Stimulated activated CD4-positive, alpha-beta T cell treated with anti-CD3 and anti-CD28 coated beads, Interleukin-1b, Interleukin-23, amount 100 ng/mL, for 24 hours (primary cell): ENCODE measurements at places on chromosomes 6 and 20.

DNA sequence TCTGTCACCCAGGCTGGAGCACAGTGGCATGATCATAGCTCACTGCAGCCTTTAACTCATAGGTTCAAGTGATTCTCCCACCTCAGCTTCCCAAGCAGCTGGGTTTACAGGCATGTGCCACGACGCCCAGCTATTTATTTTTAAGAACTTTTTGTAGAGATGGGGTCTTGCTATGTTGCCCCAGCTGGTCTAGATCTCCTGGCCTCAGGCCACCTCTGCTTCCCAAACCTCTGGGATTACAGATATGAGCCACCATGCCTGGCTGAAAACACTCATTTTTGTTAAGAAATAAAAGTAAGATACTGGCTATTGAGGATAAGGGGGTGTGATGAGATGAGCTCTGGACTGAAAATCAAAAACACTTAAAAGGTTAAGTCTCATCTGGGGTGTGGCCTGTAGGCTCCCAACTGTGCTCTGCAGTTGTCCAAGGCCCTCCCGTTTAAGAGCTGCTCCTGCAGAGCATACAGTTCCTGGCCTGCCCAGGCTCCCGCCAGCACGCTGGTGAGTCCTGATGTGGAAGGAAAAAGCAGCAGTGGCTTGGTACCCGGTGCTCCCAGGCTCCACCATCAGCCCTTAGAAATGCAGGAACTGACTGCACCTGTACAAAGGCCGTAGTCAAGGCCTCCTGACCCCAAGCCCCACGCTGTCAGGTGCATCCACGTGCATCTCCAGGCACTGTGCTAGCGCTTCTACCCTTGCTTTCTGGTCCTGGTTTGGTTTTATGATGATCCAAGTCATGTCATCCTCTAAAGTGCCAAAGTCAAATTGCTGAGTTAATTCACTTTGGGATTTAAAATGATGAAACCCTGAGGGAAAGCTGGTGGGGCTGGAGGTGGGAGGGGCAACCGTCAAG, 111.5 kb downstream of the TMEM242 start:
- no peak for DNase-seq

DNA sequence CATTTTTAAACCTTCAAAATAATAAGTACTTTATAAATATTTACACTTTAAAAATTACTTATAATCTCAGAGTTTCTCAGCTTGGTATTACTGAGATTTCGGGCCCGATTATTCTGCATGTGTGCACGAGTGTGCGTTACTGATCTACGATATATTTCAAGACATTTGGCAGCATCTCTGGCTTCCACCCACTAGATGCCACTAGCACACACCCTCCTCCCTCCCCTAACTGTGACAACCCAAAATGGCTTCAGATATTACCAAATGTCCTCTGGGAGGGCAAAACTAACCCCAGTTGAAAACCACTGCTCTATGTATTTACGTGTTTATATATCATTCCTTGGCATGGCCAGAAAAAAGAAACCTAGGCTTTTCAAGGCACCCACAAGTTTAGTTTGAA, 95.9 kb downstream of the FYN start:
- no peak for DNase-seq

GRCh38 chr6:50278663-50279062, 228.9 kb upstream of the DEFB112 start:
- no peak for DNase-seq

DNA sequence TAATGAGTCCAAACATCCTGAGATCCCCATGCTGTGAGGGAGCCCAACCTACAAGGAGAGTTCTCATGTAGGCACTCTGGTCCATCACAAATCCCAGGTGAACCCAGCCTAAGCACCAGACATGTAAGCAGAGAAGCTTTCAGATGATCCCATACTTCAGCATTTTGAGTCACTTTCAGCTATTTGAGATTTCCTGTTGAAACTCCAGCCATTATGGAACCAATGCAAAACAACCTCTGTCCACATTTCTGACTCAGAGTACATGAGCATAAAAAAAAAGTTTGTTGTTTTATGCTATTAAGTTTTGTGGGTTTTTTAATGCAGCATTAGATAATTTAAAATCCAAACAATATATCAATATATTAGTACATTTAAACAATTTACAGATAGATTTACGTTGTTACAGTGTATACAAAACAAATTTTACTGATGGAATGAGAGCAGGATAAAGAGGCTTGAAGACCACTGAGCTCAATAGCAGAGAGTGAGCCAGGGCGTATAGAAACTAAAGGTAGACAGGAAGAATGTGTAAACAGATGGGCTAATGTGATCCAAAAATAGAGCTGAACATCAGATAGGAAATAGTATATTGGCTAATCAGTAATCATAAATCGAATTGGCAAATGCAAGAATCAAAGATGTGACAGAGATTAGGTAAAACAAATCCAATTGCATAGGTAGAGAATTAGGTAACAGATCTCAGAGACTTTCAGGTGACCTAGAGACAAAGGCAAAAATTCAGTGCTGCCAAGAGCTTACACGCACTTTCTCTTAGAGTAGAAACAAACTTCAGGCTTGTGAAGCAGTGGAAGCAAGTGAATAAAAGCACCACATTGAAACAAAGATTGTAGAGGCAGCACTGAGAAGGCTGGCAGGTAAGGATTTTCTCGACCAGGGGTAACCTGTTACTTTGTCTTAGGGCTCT, 36.2 kb upstream of the PLCB1 start:
- DNase-seq, result no peak

DNA sequence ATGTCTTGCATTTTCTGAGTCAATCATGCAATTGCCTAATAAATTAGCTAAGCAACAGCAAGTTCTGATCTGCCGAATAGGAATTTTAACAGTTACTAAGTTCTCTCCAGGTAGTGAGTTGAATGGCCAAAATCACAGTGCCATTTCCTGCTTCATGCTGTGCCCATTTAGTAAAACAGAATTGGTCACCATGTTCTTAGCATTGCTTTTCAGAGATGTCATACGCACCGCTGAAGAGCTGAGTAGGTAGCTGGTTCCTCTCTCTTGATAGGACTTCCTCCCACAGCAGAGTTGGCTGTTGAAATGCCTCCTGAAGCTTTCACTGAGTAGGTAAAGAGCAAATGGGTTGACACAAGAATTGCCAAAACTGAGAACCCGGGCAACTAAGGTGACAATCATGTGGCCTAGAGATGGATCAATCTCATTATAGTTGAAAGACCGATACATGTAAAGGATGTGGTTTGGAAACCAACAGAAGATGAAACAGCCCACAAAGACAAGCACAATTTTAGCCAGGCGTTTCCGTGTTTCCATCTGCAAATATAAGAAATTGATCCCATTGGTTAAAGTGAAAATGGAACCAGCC, 57.1 kb upstream of the GJE1 start:
- DNase-seq, result no peak

DNA sequence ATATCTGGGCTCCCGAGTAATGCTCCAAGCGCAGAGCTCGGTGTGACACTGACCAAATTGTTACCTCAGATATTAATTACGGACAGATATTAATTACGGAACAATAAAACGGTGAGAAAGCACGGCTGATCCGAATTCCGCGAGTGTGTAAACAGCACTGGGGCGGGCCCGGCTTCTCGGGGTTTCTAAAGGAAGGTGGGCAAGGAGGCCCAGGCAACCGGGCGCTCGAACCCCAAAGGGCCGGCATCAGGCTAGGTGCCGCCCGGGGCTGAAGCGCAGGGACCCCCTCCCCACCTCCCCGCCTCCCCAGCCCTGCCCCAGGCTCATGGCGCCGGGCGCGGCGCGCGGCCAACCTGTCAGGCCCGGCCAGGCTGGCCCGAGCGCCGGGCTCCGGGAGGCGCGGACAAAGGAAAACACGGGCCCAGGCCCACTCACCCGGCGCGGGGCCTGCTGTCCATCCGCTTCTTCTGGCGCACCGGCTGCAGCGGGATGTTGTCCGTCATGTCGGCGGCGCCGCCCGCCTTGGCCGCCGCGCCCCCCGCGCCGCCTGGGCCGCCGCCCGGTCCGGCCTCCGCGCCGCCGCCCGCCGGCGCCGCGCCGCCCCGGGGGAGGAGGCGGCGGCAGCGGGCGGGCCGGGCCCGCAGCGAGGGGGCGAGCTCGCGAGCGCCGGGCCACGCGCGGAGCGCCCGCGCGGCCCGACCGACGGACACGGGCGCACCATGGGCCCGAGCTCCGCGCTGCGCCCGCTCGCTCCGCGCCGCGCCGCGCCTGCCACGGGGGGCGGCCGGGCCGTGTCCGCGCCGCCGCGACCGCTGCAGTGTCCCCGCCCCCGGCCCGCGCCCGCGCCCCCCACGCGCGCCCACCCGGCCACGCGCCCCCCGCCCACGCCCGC, at the start of gene ATP9A:
TSS of gene ATP9A (minus strand) at position 524 of the 892 bp plus-strand sequence. CDS start at position 503, 21 bp downstream.
- DNase-seq, result no peak

- no peak for DNase-seq
Observed at GRCh38 chr20:49980140-49981008, 2.4 kb upstream of the SNAI1 start.

GRCh38 chr6:51116723-51117122, 298.1 kb downstream of the TFAP2B start:
- DNase-seq, result no peak

- no peak for DNase-seq
Observed at GRCh38 chr6:82178077-82178758, 69.3 kb downstream of the IBTK start.

GRCh38 chr6:91626911-91627310, 1040.0 kb upstream of the MAP3K7 start:
- DNase-seq, result no peak

GRCh38 chr6:81770381-81770780, 17.9 kb upstream of the TENT5A start:
- no peak for DNase-seq
